ENCODE measurements at places on chromosomes 4 and X.

GRCh38 chr4:105186701-105187161, 40.1 kb downstream of the TET2 start:
- DNase-seq, result no peak

- DNase-seq, result no peak
Observed at GRCh38 chr4:189740873-189741272, 199.8 kb upstream of the FRG1 start.

- no peak for DNase-seq
Observed at GRCh38 chr4:131613086-131613823, 1535.8 kb upstream of the PCDH10 start.

DNA sequence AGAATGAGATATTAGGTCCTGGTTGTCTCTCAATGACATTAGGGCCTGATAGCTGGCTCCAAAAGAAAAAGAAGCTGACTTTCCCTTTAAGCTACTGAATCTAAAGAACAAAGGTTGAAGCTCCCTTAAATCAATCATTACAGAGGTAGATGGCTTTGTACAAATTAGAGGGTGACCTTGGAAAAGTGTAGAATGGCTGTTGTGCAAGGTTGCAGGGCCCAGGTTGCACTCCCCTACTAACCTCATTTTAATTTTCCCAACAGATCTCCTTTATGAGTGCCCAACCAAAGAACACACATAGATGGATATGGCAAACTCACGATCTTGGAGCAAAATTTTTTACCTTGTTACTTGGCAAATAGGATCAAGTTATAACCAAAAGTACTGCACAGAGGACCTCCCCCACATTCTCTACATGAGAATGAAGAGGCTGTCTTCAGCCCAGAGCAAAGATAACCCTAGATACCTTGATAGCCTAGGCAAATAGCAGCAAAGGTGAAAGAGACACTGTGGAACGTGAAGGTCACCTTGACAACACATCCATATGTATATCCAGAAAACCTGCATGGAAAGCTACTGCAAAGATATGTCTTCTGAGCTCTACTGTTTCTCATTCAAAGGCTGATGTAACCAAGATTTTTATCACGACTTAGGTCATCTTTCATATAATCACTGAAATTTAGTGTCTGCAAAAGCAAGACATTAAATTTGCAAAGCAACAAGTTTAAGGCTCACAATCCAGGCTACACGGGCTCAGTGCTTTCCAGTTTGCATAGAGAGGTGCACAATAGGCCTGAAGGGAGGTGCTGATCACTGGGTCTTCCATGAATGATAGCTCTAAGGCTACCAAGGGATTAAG, 23.0 kb downstream of the KLB start:
- no peak for DNase-seq

DNA sequence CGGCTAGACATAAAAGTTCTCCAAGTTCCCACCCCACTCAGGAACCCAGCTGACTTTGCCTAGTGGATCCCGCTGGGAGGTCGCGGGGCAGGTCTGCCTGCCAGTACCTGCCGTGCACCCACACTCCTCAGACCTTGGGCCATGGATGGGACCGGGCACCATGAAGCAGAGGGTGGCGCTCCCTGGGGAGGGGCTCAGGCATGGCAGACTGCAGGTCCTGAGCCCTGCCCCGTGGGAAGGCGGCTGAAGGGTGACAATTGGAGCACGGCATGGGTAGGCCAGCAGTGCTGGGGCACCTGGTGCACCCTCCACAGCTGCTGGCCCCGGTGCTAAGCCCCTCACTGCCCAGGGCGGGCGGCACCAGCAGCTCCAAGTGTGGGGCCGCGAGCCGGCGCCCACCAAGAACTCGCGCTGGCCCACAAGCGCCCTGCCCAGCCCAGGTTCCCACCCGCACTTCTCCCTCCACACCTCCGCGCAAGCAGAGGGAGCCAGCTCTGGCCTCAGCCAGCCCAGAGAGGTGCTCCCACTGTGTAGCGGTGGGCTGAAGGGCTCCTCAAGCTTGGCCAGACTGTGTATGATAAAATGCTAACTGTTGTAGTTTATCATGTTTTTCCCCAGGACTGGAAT, 63.1 kb downstream of the UGT2A2 start:
- no peak for DNase-seq

DNA sequence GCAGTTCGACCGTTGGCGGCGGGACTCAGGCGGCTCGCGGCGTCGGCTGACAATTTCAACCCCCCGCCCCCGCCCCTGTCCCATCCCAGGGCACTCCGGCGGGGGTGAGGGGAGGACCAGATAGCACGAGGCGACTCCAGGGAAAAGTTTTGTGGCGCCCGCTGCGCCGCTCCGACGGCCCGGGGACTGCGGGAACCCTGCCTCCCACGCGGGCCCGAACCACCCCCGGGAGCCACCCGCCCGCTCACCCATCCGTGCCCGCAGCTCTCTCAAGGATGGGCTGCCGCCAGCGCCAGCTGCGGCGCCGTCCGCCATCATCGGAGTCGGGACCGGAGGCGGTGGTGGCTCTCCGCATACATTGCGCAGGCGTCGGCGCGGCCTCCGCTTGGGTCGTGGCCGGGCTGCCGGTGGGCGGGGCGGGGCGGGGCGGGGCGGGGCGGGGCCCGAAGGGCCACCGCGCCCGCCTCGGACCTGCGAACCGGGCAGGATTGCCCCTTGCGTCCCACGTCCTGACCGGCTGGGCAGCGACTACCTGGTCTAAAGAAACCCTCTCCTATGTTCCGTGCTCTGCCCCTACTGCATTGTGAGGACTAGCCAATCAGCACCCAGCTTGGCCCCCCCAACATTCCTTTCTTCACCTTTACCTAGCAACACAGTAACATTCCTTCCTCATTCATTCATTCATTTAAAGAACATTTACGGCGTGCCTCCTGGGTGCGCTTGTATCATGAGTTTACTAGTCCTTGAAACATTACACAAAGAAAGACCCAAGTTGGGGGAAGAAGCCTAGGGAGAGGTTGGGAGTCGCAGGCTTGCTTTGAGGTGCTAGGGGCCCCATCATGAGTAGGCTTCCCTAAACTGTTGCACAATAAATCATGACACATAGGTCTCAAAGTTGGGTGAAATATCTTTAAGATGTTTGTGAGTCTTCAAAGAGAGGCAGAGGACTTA, at the start of gene MAP7D3:
MAP7D3 (minus strand) TSS at position 360 of the 951 bp plus-strand sequence; CDS start at position 318, 42 bp downstream.
- peak; percentile 42 for DNase-seq

DNA sequence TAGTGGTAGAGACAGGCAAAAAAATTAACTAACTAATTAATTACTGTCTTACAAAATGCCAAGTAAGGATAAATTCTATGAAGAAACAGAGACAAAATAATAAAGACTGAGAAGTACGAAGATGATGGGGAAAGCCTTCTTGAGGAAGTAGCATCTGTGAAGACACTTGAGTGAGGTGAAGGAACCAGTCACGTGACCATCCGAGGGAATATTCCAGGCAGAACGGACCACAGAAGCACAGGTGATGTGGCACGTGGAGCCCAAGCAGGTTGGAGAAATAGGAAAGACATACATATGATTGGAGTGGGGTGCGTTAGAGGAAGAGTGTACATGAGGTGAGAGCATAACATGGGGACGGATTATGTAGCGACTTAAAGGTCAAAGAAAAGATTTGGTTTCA, 30.5 kb upstream of the SPP1 start:
- no peak for DNase-seq

- DNase-seq, result no peak
Observed at GRCh38 chr4:172927096-172927814, 241.4 kb upstream of the GALNT7 start.

GRCh38 chr4:55530691-55531090, 16.0 kb downstream of the CLOCK start:
- no peak for DNase-seq

GRCh38 chr4:121822796-121823504, 733 bp downstream of the CCNA2 start:
- no peak for DNase-seq

- DNase-seq, result no peak
Observed at GRCh38 chr4:54090804-54091623, 8.9 kb upstream of the GSX2 start.

- no peak for DNase-seq
Observed at GRCh38 chrX:154116426-154117211, 19.1 kb upstream of the MECP2 start.

DNA sequence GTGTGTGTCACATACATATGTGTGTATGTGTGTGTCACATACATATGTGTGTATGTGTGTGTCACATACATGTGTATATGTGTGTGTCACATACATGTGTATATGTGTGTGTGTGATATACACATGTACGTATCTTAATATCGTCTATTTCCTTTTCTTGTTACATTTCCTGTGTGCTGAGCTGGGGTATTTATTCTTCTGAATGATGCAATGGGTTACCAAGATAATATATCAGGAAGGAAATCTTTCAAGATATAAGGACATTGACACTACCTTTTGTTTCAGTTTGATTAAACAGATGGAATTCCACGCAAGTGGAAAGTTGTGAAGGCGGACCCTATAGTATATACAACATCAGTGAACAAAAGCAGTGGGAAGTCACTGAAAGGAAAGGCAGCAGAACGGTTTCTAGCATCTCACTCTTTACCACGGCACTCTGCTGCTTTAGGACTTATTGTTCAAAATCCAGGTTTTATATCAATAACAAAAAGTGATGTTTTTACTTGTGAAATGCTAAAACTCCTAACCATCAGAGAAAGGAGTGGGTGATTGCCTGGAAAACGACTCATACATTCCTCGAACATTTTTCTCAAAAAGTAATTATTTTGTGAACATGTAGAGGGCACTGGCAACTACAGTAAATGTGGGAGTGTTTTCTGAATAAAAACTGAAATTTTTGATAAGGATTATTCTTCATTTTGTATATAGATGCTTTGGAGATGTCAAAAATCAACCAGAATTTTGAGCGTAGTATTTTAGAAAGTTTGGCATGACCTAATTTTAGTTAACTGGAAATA, 43.1 kb upstream of the IL21 start:
- no peak for DNase-seq

- DNase-seq, result no peak
Observed at GRCh38 chr4:88166608-88167007, 8.2 kb upstream of the ABCG2 start.

GRCh38 chr4:27176400-27176799, 315.8 kb downstream of the STIM2 start:
- DNase-seq, result peak; percentile 11

DNA sequence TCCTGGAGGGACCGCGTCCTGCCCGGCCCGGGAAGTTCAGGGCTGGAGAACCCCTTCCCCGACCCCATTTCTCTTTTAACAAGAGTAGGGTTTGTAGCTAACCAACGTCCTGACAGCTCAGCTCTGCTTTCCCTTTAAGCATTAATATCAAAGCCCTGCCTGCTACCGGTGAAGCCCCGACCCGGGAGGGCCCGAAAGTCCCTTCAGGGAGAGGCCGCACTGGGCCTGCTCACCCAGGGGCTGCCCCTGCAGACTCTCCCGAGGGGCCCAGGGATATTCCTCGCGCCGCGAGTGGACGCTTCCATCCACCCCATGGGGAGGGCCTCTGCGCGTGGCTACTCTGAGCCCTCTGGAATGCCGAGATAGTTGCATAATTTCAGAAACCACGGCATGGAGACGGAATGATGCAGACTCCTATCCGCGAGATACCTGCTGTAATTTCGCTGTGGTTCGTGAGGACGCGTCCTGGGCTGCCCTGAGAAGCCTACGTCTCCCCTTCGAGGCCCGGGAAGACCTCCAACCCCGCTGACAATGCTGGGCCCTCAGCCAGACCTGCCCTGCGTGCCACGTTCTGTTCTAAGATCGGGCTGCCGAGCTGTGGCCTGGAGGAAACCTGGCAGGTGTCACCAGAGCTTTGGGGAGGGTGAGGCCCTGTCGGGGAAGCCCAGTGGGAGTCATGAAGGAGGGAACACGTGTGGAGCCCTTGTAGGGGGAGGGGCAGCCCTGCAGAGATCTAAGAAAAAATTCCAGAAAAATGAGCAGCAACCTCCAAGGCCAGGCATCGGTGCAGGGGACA, 999 bp upstream of the CTBP1 start:
- DNase-seq, result peak; percentile 8

DNA sequence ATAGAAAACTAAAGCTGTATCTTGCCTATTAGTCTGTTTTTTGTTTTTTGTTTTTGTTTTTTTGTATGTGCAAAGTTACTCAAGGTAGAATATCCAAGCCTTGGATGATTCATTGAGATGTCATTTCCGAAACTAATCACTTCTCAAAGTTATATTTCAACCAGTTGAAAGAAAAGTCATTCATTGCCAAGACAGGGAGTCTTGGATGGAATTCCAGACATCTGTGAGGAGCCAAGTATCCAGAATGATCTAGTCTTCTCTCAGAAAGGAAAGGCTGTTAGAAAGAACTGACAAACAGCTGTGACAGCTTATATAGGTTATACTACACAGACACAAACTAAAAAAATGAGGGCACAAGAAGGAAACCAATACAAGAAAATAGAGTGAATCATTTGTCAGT, 141.1 kb upstream of the NDST3 start:
- DNase-seq, result no peak

DNA sequence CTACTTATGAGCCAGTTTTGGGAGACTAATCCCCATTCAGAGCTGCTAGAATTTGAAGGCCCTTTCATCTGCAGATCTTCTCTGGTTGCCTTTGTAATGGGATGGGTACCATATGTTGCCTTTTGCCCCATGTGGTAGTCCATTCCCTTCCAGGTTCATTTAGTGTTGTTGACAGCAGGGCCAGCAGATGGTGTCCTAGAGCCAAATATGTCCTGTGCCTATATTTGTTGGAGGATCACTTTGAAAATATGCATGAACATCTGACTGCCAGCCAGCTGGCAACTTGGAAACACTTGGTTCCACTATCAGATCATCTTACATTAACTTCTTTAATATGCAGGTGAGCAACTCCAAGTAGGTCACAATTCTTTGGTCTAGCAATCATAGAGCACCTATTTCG, 30.4 kb downstream of the CFAP299 start:
- peak; percentile 5 for DNase-seq

- DNase-seq, result no peak
Observed at GRCh38 chr4:1731180-1731579, 9.9 kb downstream of the TACC3 start.

DNA sequence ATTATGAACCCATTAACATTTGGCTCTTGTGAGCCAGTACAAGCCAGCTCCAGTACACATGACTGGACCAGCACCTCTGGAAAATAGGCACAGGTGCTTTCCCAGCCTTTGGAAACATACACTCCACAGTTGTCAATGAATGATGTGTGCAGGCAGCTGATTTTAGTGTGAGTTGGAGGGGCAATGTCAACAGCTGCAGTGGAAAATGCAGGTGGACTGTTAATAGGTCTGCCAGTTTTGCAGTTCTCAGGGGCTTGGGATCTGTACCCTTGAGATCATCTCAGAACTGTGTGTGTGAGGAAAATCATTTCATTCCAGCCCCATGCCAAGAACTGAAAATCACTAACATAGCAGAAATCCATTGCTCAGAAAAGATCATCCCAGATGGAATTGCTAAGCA, 81.7 kb upstream of the CHRDL1 start:
- DNase-seq, result no peak
